ENCODE measurements at places on chromosomes 7 and 10.

- DNase-seq, result no peak
Observed at GRCh38 chr7:4884164-4884563, 648 bp upstream of the RADIL start.

GRCh38 chr7:81887098-81888090 lies 117.5 kb upstream of the HGF start:
- no peak for DNase-seq

- DNase-seq, result no peak
Observed at GRCh38 chr10:119597405-119598186, 832 bp upstream of the TIAL1 start.

DNA sequence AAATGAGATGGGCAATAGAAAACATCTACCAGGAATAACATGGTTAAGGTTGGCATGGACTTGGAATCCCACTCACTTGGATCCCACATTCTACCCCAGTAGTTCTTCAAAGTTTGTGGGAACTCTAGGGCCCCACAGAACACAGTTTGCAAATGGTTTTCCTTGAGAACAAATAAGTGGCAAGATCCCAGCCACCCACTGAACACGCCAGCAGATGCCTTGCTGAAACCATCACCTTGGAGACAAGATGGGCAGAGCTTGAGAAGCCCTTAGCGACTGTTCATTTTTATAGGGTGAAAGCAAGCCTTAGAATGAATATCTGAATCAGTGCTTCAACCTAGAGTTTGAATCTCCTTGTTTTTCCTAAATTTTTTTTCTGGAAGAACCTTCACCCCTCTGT lies 349.1 kb downstream of the RPS24 start:
- DNase-seq, result no peak

DNA sequence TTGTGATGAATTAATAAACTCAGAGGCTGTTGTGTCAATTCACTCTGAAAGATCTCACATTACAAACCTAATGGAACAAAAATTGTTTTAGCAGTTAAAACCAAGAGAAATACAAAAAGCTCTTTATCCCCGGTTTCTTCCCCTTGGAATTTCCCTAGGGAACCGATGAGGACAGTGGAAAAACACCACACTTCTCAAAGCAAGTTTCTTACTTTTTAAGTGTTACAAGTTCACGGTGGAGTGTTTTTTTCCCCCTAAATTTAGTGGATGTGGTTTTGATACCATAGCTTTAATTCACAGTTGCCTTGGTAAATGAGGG lies 10.3 kb downstream of the BAMBI start:
- no peak for DNase-seq

- no peak for DNase-seq
Observed at GRCh38 chr7:155999631-156000489, 187.6 kb upstream of the SHH start.

DNA sequence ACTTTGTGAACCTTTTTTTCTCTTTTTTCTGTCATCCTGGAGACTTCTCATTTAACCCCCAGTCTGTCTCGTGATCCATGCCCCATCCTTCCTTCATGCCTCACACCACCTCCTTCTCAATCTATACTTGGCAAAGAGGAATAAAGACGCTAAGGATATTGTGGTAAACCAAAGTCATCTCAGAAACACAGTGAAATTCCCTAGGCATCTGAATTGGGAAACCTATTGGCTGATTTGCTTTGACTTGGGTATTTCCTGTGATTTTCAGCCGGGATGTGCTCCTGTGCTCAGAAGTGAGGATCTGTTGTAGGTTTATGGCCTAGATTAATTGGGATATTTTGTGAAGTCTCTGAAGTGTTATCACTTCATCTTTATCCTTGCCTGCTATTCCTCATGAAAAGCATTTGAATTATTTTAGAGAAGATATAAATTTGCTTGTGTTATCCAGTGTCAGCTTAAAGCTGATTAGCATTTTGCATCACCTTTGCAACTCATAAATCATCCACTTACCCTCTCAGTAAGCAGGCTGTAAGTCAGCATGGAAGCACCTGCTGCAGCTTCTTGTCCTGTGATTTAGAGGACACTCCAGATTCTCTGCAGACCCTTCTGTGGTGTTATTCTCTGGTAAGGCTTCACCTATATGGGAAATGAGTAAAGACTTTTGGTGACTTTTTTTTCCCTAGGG lies 138.0 kb downstream of the AUTS2 start:
- DNase-seq, result no peak

GRCh38 chr10:3034616-3035015 lies 32.7 kb upstream of the PFKP start:
- DNase-seq, result no peak

DNA sequence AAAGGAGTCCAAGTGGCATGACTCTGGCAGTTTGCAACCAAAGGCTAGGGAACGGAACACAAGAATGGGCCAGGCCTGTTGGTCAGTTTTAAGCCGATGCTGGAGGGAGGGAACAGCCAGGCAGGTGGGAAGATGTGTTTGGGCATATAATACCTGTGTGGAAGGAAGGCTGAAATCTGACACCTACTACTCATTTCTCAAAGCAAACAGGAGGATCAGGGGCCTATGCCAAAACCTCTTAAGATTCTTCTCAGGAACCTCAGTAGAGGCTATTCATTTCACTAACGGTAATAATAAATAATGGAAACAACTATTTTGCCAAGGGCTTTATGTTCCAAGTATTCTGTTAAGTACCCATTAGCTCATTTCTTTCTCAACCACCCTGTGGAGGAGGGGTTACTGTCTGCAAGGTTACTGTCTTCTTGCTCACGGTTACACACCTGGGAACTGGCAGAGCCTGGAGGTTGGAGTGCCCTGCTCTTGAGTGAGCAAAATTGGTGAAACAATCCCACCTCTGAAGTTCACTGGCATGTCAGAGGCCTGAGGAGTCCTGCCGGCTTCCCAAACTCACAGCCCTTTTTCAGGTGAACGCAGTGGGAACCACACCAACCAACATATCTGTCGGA lies 35.5 kb downstream of the GOT1 start:
- no peak for DNase-seq

DNA sequence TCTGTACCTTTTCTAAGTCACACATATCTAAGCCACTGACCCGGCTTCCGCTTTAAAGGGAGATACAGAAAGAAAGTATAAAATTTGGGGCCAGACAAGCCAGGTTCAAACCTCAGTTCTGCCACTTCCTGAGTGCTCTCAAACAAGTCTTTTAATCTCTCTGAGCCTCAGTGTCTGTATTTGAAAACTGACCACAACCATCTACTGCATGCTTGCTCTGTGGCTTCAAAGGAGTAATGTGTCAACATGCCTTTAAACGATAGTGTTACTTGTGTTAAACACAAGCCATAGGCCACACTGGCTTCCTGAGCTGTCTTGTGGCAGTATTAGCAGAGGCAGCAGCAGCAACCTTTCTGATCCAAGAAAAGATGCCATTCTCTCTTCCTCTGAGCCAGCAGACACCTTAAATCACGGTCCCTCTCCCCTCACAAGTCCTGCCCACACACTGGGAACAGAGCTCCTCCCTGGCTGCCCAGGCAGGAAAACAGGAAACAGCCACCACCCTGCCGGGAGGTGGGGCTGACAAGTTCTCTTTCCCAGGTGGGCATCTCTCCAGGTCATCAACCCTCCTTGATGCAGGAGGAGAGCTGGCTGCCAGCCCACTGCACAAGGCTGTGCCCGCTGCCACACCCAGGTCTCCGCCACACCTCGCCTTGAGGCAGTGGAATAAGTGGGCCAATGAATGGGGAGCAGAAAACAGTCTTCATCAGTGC lies 10.7 kb downstream of the HIP1 start:
- DNase-seq, result no peak

GRCh38 chr10:122197611-122198222 lies 73.4 kb upstream of the BTBD16 start:
- DNase-seq, result no peak

DNA sequence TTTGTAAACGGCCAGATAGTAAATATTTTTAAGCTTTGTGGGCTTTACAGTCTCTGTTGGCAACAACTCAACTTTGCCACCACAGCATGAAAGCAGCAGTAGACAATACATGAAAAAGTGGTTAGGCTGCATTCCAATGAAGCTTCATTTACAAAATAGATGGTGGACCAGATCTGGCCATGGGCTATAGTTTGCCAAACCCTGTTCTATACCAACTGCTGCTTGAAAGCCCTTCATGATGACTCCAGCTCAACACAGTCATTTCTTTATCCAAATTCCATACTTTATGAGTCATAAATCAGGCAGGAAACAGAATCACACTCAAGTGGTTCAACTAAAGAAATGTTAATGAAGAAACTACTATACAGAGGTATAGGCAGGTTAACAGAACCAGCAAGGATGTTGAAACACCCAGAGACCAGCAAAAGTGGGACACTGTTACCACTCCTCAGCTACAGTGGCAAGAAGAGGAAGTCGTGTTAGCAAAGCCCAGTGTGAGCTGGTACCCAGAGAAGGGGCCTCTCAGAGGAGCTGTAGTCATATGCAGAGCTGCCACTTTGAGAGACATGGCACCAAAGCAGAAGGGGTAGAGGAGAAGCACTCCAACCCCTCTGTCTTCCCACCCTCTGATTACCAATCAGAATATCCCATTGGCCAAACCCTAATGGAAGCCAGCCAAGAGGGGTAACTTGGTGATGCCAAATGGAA lies 72.5 kb downstream of the PRLHR start:
- DNase-seq, result no peak

- no peak for DNase-seq
Observed at GRCh38 chr10:101767600-101767945, 8.3 kb downstream of the FGF8 start.

- no peak for DNase-seq
Observed at GRCh38 chr10:79397051-79397450, 48.4 kb downstream of the ZCCHC24 start.
